ENCODE measurements at places on chromosomes 7 and 10.

DNA sequence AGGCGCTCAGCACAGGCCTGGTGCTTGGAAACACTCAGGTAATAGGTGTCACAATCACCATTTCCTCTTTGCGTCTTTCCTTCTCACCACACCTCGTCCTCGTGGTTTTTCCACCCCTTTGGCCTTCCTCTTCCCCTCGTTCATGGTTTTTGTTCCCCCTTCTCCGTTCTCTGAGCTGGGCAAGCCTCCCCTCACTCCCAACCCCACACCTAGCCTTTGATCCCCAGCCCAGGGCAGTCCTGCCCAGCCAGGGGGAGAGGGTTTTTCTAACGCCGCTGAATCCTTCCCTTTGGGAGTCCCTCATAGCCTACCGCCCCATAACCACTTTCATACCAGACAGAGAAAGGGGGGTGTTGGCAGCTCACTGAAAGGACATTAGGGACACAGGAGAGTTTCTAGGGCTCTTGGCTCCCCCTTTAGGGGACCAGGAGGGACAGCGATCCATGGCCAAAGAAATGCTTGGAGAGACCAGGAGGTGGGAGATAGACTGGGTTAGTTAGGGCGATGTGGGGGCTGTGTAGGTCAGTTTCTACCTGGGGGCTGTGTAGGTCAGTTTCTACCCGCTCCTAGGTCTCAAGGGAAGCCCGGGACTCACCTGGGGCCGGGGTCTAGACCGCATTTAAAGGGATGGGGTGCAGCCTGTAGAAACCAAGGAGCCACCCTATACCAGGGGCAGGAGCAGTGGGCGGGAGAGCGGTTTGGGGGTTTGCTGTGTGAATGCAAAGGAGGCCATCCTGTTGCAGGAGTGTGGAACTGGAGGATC is 1.4 kb downstream of the EPHB4 start:
- DNase-seq, result no peak

DNA sequence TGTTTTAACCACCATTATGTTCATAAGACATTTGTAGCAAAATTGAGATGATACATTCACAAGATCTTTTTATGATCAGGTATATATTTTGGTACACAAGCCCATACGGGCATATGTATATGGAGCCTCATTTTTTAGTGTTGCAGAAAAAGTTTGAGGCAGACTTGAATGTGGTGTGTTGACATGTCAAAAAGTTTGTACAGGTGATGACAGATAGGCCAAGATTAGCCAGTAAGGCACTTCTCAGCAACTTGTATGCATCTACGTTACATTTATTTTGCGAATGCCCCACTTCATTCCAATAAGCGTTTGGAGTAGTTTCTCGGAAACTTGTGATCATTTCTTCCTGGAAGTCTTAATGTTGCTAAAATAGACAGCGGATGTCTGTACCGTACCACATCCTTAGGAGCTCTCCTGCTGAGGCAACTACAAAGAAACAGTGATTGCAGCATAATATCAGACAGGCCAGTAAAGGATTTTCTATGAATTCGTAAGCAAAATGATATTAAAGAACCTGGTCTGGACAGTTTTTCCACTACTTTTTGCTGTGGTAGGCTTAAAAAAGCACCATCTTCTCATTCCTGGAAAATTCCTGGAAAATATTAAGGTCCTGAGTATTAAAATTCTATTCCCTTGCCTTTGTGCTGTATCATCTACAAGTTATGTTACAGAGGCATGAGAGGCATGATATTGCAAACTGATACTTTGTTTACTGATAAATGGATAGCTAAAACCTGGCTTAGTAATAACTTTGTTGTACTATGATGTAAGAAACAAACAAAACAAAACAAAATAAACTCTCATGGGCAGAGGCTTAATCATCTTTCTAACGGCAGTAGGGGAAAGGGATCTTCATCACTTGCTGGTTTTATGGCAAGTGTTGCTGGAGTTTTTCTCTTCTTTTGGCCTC is 153.6 kb downstream of the HDAC9 start:
- no peak for DNase-seq

GRCh38 chr10:807163-807957 is 117.9 kb upstream of the DIP2C start:
- no peak for DNase-seq

DNA sequence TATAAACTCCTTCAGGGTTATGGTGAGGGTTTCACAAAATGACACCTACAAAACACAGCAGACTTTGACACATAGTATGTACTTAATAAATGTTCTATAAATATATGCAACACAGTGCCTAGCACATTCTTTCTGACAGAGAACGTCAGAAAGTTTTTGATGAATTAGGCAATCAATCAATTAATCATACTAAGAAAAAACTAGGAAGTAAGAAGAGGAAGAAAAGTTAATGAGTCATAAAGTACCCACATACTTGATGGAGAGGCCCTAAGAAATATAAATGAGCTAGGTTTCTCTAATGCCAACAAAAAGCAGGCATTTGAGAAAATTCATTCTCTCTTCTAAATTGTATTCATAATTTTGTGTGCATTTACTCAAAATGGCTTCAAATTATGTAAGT is 192.7 kb upstream of the VWC2 start:
- DNase-seq, result no peak
